ENCODE measurements at places on chromosomes 12 and 14.

DNA sequence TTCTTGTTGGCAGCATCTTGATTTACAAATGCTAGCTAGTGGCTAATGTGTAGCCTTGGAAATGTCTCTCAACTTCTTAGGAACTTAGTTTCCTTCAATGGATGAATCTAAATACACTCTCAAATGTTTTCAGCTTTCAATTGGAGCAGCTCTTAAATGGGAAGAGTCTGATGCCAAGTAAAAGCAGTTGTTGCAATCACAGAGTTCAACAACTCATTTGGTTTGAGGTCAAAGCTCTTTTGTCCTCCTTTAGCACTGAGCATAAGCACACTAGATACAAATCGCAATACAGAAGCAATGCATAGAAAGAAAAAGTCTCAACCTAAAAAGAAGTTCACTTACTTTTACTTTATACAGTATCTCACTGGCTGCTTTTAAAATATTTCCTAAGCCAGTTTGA lies 986.1 kb upstream of the FLRT2 start:
- DNase-seq, result no peak

GRCh38 chr14:54776361-54777001 lies 126.1 kb downstream of the GCH1 start:
- DNase-seq, result peak; percentile 67

DNA sequence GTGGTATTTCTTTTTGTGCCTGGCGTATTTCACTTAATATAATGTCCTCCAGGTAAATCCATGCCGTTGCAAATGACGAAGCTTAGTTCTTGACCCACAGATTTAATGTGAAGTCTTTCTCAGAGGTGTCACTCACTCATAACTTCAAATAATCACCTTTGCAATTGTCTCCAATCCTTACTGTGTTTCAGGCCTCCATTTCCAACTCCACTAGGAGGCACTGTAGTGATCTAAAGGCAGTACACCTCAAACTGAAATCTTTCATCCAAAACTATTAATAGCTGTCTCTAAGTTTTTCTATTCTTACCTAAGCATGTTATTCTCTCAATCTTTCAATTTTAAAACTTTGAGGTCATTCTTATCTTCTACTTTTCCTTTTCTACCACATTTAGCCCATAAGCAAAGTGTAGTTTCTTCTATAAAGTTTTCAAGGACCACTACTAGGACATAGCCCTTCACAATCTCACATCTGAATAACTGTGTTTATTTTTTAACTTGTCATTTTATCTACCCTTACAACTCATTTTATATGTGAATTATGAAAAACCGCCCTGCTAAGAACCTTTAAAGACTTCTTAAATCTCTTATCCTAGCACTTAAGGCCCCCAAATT lies 25.5 kb upstream of the FBXO34 start:
- DNase-seq, result no peak

- DNase-seq, result no peak
Measured at GRCh38 chr12:76859611-76860010, 19.2 kb downstream of the CSRP2 start.

DNA sequence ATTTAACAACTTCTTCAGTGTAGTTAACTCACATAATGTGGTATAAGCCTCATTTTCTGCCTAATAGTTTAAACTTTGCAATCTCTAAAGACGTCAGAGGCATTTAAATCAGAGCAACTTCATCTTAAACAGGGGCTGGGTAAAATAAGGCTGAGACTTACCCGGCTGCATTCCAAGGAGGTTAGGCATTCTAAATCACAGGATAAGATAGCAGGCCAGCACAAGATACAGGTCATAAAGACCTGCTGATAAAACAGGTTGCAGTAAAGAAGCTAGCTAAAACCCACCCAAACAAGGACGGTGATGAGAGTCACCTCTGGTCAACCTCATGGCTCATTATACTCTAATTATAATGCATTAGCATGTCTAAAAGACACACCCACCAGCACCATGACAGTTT lies 115.6 kb upstream of the PKP2 start:
- DNase-seq, result no peak

- DNase-seq, result no peak
Measured at GRCh38 chr14:104852280-104852663, 12.8 kb upstream of the CEP170B start.

DNA sequence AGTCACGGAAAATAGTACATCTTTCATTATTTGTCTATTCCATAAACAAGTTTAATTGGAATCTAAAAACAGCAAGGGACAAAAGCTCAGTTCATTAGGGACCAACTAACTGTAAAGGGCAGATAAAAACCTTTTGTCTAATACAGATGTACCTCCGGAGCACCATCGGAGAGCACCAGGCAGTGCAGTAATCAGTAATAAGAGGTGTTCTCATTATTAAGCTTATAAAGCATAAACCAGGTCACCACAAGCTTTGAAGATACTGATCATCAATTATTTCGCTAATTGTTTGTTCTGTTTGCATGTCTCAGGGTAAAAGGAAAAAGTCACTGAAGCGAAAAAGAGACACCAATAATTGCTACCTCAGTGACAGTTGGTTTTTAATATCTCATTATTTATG lies 207.3 kb upstream of the PRKD1 start:
- DNase-seq, result no peak

- DNase-seq, result no peak
Measured at GRCh38 chr14:96658611-96659010, 138.6 kb upstream of the VRK1 start.

- DNase-seq, result no peak
Measured at GRCh38 chr12:18327036-18327435, 65.7 kb downstream of the PIK3C2G start.

DNA sequence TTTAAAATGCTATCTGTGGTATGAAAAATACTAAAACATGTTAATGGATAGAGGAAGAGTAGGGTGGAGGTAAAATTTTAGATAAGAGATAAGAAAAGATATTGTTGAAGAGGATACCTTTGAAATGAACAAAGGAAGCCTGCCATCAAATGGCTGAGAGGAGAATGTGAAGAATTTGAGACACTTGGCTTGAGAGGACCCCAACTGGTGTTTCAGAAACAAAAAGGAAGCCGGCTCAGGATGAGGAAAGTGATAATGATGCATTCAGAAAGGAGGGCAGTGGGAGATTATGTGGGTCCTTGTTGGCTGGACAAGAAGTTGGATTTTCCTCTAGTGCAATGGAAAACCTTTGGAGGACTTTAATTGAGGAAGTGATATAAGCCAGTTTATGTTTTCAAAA lies 264.4 kb downstream of the DUSP6 start:
- no peak for DNase-seq

DNA sequence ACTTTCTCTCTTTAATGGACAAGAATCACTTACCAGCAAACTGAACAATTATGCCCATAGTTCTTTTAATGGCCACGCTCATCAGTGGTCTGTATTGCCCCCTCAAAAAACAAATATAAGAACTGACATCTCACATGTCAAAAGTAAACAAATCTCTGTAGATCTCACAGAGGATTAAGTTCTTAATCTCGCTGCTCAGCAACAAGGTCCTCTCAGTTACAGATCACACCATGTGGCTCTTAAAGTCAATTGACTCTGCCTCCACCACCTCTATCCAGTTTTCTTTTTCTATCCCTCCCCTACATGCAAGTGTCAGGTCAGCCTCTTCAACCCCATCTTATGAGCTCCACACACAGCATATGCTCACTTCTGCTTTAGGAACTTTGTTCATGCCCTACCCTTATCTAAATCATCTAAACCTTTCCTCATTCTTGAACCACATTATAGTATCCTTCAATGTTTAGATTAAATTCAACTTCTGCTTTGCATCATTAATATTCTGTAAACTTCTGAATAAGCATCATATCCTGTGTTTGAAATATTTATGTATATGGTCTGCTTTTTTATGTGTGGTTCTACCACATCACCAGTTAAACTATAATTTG lies 7.2 kb downstream of the ADAM20 start:
- DNase-seq, result no peak

DNA sequence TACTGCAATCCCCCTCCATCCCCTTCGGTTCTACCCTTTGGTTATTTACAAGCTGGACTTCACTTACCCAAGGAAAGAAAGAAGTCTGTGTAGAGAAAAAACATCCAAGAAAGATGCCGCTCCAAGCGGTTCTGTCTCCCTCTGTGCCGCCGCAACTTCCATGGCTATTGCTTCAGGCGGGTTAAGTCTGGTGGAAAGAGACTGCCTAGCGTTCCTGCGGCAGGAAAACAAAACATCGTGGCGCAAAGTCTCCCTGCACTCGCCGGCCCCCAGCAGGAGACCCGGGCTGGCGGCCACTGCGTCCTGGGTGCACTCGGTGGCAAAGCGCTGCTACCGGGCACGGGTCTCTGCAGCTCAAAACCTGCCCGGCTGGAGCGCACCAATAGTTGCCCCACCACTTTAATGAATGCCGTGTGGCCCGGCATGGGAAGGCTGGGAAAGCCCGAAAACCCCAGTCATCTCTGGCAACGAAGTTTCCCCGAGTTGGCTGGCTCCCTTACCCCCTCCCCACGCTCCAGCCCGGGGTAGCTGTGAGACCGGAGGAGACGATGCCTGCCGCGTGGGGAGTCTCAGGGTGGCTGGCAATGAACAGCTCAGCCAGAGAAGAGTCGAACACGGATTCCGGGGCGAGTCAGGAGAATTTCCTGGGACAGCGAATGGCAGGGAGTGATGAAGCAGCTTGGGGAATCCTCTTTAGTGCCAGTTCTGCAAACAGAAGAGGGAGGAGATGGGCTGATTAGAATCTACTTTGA lies 3.5 kb upstream of the KCNK10 start:
- DNase-seq, result no peak

GRCh38 chr14:72434856-72435255 lies 459.0 kb downstream of the DPF3 start:
- DNase-seq, result no peak

DNA sequence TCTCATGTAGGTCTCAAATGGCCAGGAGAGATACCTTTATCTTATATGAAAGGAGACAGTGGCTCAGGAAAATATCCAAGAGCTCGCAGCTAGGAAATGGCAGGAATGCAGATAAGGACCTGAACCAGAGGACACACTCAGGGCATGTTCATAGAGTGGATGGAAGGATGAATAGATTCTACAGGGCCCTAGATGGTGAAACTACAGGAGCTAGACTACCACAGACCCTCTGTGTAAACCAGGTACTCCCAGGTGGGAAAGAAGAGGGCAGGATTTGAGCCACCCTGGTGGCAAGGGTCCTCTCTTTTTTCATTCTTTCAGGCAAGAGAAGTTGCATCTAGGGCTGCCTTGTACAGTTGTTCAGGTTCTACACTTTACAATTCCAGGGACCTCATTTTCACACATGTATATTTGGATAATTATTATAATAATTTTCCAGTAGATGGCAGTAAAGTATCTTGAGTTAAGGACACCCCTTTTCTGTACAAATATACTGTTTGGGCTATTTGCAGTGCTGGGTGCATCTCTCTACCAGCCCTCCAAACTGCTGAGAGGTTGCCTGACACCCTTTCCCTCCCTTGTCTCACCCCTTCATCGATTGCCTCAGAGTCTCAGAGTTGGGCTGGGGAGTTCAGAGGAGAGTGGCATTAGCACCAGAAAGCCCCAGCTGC lies 10.5 kb upstream of the ZDHHC22 start:
- no peak for DNase-seq

DNA sequence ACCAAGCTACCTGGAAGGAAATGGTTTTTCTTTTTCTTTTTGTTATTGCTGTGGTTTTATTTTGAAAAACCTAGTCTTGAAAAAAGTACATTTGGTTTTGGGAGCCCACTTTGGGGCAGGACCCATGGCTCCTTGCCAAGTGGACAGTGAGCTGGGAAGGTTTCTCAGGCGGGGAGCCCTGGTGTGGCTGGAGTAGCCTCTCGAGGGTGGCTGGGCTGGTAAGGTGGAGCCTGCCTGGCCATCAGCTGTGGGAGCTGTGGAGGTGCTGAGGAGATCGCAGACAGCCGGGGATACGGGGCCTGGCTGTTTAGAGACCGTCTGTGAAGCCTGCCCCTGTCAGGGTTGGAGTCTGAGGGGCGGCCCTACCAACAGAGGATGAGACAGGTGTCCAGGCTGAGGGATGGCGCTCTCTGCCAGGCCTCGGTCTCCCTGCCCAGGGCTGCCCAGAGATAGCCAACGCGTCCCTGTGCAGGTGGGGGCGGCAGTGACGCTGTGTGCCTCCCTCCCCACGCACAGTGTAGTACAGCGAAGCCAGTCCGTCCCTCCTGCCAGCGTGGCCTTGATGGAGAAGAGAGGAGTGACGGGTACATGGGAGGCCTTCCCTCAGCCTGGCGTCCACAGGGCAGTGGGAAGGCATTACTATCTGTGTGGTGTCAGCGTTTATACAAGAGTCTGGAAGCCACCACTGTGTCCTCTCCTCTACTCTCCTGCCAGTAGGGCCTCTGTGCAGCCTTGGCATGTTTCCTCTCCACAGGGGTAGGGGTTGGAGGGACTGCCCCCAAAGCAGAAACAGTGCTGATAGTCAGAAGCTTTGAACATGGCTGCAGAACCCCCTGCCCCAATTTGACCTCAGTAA lies 5.9 kb downstream of the RIN3 start:
- no peak for DNase-seq

DNA sequence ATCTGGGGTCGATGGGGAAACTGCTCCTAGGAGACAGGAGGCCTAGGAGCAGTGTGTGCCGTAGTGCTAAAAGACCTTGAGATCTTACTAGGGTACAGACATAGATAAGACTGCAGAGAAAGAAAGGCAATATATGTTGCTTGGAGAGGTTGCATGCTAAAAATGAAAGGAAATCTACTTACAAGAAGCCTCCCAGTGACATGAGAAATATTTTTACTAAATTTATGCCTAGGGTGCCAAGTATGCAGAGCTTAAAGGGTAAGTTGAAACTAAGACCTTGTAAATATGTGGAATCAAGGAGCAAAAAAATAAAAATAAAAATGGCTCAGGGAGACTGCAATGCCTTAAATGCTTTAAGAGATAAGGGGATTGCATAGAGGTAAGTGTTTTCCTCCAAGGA lies 74.8 kb downstream of the PDE6H start:
- DNase-seq, result no peak

Measured in fibroblast of skin of left biceps (primary cell).